ENCODE measurements at places on chromosomes 3 and 15.

- no peak for DNase-seq
Observed at GRCh38 chr3:17300441-17300840, 415.7 kb downstream of the PLCL2 start.

DNA sequence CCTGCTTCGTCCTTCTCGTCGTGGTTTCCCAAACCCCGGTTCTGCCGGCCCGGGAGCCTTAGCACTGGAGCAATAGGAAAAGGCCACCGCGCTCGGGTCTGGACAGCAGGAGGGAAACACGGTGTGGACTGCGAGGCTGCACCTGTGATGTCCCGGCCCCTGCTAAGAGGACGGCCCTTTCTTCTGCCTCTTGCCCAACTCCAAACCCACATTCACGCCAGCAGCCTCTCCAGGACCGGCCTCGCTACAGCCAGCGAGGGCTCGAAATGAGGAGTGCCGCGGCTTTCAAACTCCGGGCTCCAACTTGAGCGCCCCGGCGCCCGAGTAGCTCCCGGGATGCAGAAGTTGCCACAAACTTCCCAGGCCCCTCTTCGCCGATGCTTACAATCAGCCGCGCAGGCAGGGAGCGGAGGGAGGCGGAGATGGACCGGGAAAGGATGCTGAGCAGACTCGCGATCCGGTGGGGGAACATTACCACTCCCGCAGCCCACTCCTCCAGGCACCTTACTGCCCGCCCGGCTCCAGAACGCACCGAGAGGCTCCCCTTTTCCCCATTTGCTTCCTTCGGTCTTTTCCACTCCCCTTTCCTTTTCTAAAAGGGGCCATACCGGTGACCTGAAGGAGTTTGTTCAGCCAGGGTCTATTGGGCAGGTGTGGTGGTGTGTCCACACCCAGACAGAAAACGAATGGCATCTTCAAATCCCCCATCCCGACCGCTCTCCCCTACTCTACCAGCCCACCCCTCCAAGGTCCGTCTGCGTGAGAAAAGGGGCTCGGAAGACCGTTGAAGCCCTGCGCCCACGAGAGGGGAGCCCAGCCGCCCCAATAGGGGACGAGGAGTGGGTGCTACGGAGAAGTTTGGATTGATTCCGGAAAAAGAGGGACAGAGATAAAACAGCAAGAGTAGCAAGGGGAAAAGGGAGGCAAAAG is 18.8 kb upstream of the SATB1 start:
- DNase-seq: no peak

DNA sequence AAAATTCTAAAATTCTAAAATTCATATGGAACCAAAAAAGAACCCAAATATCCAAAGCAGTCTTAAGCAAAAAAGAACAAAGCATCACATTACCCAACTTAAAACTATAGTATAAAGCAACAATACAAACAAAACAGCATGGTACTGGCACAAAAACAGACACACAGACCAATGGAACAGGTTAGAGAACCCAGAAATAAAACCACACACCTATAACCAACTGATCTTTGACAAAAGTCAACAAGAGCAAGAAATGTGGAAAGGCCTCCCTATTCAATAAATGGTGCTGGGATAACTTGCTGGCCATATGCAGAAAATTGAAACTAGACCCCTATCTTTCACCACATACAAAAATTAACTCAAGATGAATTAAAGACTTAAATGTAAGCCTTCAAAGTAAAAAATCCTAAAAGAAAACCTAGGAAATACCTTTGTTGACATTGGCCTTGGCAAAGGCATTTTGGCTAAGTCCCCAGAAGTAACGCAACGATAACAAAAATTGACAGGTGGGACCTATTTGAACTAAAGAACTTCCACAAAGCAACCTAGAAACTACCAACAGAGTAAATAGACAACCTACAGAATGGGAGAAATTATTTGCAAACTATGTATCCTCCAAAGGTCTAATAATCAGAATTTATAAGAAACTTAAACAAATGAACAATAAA is 56.9 kb downstream of the TTBK2 start:
- no peak for DNase-seq

DNA sequence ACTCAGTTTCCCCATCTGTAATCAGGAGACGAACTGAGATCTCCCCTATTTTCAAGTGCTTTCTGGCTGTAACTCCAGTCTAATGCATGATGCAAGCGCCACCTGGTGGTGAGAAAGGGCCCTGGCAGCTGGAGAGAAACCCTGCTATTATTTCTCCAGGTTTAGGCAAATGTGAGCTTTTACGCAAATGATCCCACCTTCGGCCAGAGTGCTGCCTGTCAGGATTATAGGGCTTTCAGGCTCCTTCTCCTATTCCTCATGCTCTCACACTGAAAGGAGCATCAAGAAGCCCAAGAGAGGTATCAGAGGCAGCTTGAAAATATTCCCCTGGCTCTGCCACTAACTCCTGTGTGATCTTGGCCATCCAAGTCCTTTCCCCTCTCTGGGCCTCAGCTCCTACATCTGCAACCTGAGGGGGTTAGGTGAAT is 93.9 kb upstream of the RASGRF1 start:
- peak; percentile 84 for DNase-seq

- no peak for DNase-seq
Observed at GRCh38 chr15:57914350-57915055, 151.0 kb downstream of the ALDH1A2 start.

DNA sequence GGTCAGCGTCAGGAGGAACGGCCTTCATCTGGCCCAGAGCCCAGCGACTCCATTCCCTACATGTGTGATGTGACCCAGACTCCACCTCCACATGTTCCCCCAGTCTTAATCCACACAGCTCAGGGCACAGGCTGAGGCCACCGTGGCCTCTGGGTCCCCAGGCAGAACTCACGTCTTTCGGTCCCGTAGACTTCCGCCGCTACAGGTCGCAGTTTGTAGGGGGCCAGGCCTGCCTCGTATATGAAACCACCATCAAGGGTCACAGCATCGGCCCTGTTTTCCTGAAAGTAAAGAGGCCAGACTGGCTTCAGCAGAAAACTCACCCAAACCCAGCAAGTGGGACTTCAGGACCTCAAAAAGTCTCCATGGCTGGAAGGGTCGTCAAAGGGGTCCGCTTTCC is 8.6 kb downstream of the LTF start:
- no peak for DNase-seq

- DNase-seq: no peak
Observed at GRCh38 chr3:133472889-133473288, 73.0 kb downstream of the BFSP2 start.

DNA sequence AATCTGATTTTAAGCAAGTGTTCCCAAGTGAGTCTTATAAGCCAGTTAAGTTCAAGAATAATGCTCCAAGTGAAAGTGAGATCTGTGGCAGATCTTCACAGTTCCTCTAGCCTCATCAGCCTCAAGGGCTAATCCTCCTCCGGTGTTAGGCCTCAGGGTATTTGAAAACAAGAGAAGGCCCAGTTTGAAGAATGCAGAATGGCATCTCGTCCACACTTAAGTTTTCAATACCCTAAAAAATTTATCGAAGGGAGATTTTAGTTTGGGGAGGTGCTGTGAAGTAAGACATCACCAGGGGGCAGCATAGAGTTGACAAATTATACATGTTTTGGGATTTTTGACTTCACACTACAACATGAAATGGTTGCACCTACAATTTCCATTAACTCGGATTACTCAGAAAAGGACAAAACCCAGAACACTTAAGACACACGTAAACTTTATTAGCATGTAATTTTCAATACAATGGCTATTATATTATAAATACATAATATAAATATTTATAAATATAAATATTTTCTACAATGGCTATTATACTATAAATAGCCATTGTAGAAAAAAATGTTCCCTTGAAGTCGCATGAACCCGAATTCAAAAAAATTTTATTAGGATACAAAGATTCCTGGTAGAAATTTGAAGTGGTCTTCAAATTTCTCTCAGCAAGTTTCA is 2.3 kb upstream of the TMEM266 start:
- peak; percentile 45 for DNase-seq
